HFFc6 (cell line): ENCODE measurements at places on chromosomes 7 and 10. TPM values are rescaled to one million over a fixed set of nuclear protein-coding genes. Genes with fewer than 3 reads are reported as not detected.

DNA sequence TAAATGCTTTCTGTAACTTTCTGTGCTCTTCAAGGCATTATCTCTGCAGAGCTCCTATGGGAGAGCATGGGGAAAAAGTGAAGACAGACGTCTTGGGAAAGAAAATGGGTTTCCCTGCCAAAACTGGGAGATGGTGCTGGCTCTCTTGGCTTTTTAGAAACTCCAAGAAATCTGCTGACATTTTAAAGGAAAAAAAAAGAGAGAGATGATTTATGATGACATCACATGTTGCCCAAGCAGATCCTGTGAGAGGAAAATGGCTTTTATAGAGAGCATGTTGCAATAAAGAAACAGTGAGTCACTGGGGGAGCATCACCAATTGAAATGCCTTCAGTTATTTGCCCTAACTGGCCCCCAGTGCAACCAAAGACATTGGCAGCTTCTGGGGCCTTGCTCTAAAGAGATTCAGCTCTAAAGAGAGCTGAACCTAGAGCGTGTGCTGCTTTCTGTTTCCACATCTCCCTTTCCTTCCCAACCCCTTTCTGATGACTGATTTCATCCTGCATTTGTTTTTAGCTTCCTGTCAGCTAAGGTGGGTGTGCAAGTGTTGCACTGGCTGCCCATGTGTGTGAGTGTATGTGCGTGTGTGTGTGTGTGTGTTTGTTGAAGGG lies 37.7 kb downstream of the LRMDA start:
- peak; percentile 88 for DNase-seq

- DNase-seq, result peak; percentile 59
Observed at GRCh38 chr7:82729172-82730030, 285.8 kb upstream of the CACNA2D1 start.

DNA sequence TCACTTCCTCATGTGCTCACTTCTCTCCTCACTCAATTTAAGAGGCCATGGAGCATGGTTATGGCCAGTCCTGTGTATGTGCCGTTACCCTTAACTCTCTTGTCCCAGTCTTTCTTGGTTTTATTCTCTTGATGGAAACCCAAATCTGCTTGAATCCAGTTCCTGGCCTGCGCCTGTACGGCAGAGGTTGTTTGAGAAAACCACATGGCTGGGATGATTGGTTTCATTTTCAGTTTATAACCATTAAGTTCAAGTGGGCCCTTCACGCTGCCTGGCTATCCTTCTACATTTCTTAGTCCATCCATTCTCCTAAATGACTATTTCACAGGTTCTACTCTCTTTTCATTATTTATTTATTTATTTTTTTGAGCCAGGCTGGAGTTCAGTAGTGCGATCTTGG lies 1.6 kb upstream of the ZNF239 start:
- no peak for DNase-seq

DNA sequence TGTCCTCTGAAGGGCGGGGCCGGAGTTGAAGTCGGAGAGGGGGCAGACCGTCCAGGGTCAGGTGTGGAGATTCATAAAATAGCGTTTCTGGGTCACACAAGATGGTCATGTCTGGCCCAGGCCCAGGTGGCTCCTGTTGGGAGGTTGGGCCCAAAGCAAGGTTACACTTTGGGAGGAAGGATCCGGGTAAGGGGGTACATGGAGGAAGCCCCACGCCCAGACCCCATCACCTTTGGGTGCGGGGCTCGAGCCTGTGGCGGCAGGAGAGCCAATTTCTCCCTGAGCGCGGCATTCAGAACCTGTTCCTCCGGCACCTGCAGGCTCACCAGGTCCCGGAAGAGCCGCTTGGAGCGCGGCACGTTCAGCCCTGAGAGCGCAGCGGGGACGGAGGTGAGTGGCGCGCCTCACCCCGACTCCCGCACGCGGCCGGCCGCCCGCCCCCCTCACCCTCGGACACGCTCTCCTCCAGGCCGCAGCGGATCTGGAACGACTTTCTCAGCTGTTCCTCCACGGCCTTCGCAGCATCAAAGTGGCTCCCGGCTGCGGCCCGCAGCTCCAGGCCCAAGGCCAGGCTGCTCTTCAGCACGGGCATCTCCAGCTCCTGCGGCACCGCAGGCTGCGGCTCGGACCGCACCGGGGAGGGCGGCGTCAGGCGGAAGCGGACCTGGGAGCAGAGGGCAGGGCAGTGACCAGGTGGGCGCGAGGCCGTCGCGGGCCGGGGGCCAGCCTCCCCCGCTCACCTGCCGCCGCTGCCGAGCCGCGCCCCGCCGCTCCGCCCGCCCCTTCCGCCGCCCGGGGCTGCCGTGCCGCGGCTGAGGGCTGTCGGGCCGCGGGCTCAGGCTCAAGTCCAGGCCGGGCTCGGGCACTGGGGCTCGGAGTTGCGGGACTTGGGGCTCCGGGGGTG lies 644 bp downstream of the PPP1R35 start:
- no peak for DNase-seq

- DNase-seq, result no peak
Observed at GRCh38 chr10:68902382-68902781, 1.3 kb downstream of the DDX50 start.

DNA sequence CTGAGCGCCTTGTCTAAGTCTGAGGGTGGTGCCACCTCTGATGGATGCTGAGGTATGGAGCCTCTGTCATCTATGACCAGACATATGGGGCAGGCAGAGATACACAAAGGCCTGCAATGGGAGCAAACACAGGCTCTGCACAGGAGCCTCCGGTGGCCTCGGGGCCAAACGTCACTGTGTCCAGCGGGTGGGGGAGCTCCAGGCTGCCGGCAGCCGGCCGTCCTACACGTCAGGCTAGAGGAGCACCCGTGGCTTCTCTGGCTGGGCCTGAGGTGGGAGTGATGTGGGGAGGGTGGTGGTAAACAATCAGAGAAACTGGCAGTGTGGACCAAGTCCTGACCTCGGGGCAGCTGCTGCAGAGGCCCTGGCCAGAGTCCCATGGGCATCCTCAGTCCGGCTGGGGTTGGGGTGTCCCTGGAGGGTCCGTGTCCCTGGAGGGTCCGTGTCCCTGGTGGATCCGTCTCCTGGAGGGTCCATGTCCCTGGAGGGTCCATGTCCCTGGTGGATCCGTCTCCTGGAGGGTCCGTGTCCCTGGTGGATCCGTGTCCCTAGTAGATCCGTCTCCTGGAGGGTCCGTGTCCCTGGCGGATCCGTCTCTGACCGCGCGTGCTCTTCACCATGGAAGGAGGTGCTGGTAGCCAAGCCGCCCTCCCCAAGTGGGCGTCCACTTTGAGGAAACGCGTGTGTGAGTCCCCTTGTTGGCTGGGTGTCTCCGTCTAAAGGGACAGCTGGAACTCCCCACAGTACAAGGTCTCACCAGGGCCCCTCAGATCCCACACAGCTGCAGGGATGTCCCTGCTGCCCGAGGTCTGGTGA lies 24.2 kb upstream of the FAM20C start:
- no peak for DNase-seq

DNA sequence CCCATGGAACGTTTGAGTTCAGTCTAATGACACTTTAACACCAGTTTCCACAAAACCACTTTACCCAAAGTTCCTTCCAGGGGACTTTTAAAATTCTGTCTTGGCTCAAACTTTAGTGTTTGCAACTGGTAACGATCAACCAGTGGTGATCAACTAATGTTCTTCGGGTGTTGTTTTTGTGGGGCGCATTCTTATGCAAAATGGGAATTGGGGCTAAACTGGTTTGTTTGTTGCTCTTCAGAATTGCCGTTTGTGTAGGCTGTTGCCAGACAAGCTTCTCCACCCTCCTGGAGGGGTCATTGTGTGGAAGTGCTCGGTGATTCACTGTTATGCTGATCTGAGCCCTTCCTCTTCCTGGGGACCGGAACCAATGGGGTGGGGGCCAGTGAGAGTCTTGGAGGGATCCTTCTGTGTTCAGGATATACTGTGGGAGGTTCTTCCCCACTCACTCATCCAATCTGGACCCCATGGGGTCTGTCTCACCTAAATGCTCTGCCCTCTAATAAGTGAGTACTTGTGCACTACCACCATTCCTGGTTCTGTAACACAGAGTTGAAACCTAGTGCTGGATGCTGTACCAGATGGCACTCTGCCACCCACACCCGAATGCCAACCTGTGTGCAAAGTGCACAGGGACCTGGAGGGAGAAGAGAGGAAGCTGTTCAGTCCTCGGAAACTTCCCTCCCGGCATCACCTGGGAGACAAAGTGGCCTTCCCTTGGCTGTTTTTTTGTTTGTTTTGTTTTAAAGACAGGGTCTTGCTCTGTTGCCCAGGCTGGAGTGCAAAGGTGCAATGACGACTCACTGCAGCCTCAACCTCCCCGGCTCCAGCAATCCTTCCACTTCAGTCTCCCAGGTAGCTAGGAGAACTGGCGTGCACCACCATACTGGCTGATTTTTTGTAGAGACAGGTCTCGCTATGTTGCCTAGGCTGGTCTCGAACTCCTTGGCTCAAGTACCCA lies 2.1 kb downstream of the NFE2L3 start:
- no peak for DNase-seq

GRCh38 chr7:41873741-41874140 lies 170.9 kb upstream of the INHBA start:
- no peak for DNase-seq

- DNase-seq, result peak; percentile 86
Observed at GRCh38 chr7:115356999-115357702, 435.3 kb downstream of the MDFIC start.

GRCh38 chr10:132967540-132967939 lies 25.2 kb upstream of the CFAP46 start:
- DNase-seq, result no peak

- no peak for DNase-seq
Observed at GRCh38 chr7:114083166-114084001, 164.6 kb upstream of the PPP1R3A start.

GRCh38 chr10:74202356-74202755 lies 51.3 kb downstream of the ADK start:
- DNase-seq, result no peak

- peak; percentile 45 for DNase-seq
Observed at GRCh38 chr7:909358-910329, 33.3 kb downstream of the GET4 start.

DNA sequence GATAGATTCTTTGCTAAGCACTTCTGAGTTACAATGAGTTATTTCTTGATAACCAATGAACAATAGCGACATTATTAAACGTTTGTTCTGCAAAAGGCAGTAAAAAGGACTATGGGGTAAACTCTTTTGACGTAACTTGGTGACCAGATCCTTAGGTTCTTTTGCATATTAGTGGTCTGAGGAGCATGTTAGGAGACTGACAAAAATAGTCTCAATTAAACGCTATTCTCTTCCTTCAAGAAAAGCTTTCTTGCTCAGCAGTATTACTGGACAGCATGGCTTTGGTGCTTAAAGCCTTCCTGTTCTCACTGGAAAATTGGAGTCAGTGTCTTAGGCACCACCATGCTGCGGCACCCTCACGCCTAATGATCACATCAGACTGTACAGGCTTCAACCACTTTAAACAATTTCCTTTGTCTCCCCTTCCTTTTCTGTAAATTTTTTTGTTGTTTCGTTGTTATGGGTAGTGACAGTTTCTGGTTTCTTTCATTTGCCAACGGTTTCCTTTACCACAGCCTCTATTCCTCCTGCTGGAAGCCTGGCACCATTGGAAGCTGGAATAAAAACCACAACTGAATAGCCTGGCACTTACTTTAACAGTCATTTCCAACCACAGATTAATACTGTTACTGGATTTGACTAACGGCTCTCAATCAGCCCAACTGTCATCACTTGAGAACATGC lies 49.2 kb upstream of the FAM133B start:
- no peak for DNase-seq

DNA sequence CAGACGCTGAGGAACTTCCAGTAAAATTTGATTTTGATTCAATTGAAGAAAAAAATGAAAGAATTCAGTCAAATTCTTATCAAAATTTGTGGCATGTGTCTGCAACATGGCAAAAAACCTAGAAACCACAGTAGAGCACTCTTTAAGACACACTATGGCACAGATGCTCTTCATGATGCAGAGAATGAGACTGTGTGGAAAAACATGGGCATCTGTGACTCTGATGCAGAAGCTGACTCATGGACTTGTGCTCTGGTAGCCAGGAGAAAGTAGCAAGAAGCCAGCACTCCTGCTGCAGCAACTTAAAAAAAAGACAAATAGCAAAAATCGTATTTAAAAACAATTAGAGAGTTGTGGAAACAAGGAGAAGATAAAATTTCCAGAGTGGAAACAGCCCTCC lies 8.9 kb upstream of the KCNK18 start:
- DNase-seq, result peak; percentile 15

DNA sequence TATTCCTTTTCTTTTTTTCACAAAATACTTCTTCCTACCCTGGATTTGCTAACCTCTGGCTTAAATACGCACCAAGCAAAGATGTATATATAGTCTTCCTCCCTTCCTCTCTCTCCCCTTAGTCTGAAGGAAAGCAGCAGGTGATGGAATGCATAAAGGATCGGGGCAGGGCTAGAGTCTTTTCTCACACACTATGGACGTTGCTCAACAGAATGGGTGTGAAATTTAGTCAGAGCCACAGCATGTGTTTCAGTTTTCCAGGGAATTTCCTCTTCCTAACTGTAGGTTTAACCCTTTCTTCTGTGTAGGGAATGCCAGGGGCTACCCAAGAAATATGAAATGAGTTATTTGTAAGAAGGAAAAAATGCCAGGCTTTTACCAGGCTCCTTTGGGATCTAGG lies 71.4 kb upstream of the NFKB2 start:
- no peak for DNase-seq

GRCh38 chr7:81355911-81356310 lies 413.9 kb downstream of the HGF start:
- no peak for DNase-seq

DNA sequence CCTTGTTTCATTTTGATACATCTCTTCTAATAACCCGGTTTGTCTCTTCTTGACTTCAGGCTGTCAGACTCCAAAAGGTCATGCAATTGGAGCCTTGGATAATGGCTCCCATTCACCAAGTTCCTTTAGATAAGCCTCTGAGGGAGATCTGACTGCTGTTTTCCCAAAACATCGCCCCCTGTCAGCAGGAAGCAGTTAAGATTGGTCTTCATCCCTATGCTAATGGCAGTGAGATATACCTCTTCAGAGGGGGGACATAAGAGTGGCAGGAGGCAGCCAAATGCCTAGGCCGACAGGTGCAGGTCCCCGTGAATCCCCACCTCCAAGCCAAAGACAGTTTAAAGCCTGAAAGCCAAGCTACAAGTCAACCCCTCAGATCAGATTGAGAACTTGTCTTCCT lies 144.6 kb downstream of the WDR11 start:
- DNase-seq, result no peak

GRCh38 chr7:118153551-118154177 lies 30.3 kb upstream of the LSM8 start:
- no peak for DNase-seq

GRCh38 chr10:7986851-7987250 lies 67.6 kb upstream of the GATA3 start:
- DNase-seq, result no peak

The ABCF2 gene
- total RNA-seq, result 63.8 to 80.4 TPM (median 70.8 TPM) in 3 replicates

The ADRA2A gene
- total RNA-seq, result not detected in 3 replicates

The GIMAP6 gene
- total RNA-seq, result not detected in 3 replicates

The PRKAR2B gene
- 3.6 to 8.1 TPM (median 4.4 TPM) in 3 replicates for total RNA-seq

The BAIAP2L1 gene
- total RNA-seq, result 13.6 to 16.4 TPM (median 16.0 TPM) in 3 replicates

The MALRD1 gene
- total RNA-seq, result not detected in 3 replicates

The TRIL gene
- not detected in 3 replicates for total RNA-seq

The PDZD7 gene
- 1.3 to 1.6 TPM (median 1.4 TPM) in 3 replicates for total RNA-seq

The RBM48 gene
- total RNA-seq, result 8.3 to 10.4 TPM (median 9.5 TPM) in 3 replicates

The CPA2 gene
- not detected in 3 replicates for total RNA-seq

The COBL gene
- total RNA-seq, result not detected in 2 replicates

The SLC18A3 gene
- total RNA-seq, result not detected in 3 replicates

The RADIL gene
- total RNA-seq, result 0.09 to 0.57 TPM in 2 of 3 replicates, not detected in the other

The CHST15 gene
- 1.2 to 8.1 TPM (median 7.8 TPM) in 3 replicates for total RNA-seq

The PRRT4 gene
- total RNA-seq, result not detected in 3 replicates

The ICA1 gene
- total RNA-seq, result not detected in 3 replicates

The DKK1 gene
- total RNA-seq, result 1,819 to 2,288 TPM (median 2,257 TPM) in 3 replicates

The CXCL12 gene
- 109 and 187 TPM in 2 replicates for total RNA-seq

The ANKRD30A gene
- not detected in 3 replicates for total RNA-seq
